ENCODE measurements at places on chromosomes 4 and X.

GRCh38 chr4:102589743-102590142, 88.6 kb downstream of the NFKB1 start:
- no peak for DNase-seq

- DNase-seq: no peak
These were observed 114.7 kb downstream of the COX18 start for GRCh38 chr4:72954811-72955210.

DNA sequence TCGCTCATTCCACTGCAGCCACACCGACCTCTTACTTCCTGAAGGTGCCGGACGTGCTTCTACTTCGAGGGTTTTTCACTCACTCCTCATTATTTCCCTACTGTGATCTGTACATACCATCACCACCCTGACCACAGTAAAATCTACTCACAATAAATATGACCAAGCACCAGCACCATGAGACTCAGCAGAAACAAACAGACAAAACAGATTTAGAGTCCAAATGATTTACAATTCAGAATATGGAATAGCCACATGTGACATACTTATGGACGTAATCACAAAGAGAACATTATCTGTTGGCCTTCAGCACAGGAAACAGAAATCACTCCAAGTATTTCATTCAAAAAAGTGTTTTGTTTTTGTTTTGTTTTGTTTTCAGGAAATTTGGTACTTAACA, 16.1 kb upstream of the KLB start:
- DNase-seq: no peak

- peak; percentile 14 for DNase-seq
These were observed 147.2 kb upstream of the MBNL3 start for GRCh38 chrX:132636080-132636479.

DNA sequence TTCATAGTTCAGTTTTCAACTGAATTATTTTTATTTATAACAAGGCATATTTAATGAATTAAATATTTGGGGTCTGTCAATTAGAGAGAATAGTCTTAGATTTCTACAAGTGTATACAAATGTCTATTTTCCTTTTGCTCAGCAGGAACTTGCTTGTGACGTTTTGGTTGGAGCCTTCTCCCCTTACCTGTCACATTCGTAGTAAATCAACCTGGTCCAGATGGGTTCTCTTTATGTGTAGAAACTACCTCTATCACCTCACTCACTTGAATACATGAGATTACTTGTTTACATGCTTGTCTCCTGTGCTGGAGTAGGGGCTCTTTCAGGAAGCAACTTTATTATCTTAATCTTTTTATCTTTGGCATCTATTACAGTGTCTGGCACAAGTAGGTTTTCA, 938.3 kb upstream of the IGFBP7 start:
- no peak for DNase-seq

DNA sequence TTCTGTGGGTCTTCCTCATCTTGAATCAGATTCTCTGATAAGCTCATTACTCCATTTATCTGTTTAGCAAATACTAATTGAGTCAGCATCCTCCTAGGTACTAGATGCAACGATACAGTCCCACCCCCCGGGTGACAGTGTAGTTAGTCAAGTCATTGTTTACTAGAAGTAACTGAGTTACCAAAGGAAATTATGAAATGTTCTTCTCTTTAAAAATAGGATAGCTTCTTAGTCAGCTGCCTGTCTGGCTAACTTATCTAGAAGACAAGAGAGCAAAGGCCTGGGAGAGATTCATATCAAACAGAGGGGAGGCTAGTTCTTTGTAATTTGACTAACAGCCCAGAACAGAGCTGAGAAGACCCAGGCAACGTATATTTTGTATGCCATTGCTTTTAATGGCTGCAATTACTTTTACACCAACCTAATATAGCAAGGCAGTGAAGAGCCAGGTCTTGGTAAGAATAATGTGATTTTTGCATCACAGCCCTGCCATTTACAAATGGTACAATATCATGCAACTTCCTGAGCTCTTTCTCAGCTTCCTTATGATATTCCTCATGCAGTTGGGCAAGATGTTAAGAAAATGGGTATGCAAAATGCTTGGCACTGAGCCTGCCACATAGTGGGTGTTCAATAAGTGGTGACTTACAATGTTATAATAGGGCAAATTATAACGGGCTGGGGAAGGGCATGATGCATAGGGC, 149.9 kb downstream of the CHIC2 start:
- DNase-seq: no peak

- no peak for DNase-seq
These were observed 98.7 kb downstream of the CFAP299 start for GRCh38 chr4:80434238-80434637.

Data from NCI-H2081 (cell line).